ENCODE measurements at places on chromosomes 3 and 15.

- no peak for DNase-seq
Observed at GRCh38 chr3:127693336-127693843, 20.6 kb downstream of the ABTB1 start.

GRCh38 chr15:78307976-78308375 lies 8.6 kb upstream of the SKIC8 start:
- DNase-seq: no peak

DNA sequence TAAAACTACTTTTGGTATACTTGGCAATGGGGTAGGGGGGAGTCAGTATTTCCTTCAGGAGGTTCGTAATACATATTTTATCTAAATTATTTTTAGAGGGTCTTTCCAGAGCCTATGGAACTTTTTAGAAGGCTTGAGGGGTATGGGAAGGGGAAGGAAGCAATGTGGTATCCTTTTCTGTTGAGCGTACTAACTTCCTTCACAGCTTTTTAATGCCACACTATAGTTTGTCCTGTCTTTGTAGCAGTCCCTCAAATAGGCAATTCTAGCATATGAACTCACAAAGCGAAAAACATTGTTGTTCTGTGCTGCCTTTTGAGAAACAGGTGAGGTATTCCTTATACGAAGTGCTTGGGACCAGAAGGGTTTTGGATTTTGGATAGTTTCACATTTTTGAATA lies 22.3 kb upstream of the P2RY13 start:
- no peak for DNase-seq

- DNase-seq: no peak
Observed at GRCh38 chr15:62895905-62896316, 146.6 kb upstream of the TPM1 start.
